ENCODE measurements at places on chromosomes 2 and 18.
A peak's percentile ranks its signal among the peaks of the same experiment; 100 is the strongest.

DNA sequence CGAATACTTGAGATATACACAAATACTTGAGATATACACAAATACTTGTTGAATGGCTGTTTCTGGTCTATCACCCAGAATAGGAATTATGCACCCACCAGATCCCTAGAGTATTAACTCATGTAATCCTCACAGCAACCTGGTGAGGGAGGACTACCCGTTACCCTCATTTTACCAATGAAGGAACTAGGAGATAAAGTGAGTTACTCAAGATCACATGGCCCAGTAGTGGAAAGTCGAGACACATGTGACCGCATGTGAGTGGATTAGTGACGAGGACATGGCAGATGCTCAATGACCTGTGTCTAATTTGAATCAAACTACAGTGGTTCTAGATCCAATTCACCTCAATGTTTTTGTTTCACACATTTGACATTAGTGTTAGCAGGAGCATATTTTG lies 2.4 kb downstream of the MOGAT1 start:
- DNase-seq = no peak

GRCh38 chr2:28893488-28893887 lies 979 bp upstream of the WDR43 start:
- DNase-seq = no peak

GRCh38 chr18:69948919-69949537 lies 1.4 kb upstream of the CD226 start:
- DNase-seq = no peak

DNA sequence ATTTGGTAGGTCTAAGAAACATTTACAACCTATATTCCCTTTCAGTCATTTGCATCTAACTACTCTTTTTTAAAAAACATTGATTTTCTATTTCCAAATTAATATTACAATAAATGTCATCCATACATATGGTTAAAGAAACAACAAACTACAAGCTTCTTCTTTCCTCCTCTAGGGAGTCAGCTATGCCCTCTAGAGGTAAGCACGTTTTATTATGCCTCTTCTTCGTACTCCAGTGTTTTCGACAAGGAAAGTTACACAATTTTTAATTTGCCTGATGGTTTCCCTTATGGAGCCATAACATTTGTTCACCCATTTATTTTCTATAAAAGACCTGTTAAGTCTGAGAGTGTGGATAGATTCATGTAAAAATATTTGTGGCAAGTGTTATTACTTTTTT lies 183.4 kb upstream of the CDH7 start:
- DNase-seq = no peak

- no peak for DNase-seq
Observed at GRCh38 chr2:73935641-73936040, 9.0 kb downstream of the DGUOK start.

DNA sequence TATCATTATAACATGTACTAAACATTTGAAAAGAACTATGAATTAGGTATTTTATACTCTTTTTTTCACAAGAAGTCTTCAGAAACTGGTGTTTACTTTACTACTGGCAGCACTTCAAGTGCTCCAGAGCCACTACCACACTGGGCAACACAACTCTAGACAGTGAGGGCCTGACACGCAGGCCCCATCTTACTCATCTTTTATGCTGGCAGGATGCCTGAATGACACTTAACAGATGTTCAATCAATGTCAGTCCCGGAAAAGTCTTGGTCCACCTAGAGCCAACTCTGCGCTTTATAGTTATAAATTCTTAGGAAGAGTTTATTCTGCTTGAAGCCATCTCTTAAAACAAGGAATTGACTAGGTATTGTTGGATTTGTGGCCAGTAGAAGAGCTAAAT lies 8.7 kb upstream of the WIPF1 start:
- no peak for DNase-seq

DNA sequence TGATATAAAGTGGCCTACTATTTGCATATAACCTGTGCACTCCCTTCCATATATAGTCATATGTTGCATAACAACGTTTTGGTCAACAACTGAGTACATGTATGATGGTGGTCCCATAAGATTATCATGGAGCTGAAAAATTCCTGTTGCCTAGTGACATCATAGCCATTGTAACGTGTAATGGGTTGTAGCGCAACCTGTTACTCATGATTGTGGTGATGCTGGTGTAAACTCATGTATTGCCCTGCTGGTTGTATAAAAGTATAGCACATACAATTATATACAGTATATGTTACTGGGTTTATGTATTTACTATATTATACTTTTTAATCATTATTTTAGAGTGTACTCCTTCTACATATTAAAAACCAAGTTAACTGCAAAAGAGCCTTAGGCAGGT lies 144.8 kb upstream of the IL1R2 start:
- no peak for DNase-seq

DNA sequence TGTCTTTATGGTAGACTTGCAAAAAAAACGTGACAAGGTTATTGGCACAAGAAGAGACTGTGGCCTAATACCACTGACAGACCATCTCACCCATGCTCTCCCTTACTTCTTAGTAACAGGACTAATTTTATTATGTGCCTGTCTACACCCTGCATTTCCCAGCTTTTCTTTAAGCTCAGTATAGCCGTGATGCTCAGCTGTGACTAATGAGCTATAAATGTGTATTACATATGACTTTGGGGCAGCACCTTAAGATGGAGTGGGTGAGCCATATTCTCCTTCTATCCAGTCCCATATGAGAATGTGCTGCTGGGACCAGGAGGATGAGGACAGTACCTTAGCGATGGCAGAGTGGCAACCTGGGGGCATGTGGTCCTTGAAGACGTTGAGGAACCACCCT lies 293.5 kb downstream of the RNF144A start:
- DNase-seq = no peak

DNA sequence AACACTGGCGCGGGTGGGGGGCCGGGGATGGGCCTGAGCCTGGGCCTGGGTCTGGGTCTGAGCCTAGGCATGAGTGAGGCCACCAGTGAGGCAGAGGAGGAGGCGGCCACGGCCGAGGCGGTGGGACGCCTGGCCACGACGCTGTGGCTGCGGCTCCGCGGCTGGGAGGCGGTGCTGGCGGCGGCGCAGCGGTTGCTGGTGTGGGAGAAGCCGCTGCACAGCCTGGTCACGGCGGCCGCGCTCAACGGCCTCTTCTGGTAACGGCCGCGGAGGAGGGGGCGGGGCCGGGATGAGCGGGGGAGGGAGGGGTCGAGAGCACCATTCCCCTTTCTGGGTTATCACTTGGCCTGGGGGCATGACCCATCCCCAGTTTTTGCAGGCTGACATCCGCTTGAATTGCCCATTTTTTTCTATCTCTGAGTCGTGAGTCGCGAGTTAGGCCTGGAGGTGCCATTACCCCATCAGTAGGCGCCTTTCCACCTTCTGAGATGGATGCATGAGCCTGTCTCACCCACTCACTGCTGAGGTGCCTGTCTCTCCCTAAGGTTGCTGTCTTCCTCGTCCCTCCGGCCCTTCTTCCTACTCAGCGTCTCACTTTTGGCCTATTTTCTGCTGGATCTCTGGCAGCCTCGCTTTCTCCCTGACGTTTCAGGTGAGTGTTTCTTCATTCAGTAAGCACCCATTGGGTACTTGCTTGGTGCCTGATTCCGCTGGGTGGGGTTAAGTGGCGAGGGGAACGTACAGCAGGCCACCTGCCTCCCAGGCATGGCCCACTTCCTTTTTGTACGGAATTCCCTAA lies 501 bp downstream of the RETREG2 start:
- peak; percentile 39 for DNase-seq
